ACHN (cell line): ENCODE measurements at places on chromosomes 11 and 22.

DNA sequence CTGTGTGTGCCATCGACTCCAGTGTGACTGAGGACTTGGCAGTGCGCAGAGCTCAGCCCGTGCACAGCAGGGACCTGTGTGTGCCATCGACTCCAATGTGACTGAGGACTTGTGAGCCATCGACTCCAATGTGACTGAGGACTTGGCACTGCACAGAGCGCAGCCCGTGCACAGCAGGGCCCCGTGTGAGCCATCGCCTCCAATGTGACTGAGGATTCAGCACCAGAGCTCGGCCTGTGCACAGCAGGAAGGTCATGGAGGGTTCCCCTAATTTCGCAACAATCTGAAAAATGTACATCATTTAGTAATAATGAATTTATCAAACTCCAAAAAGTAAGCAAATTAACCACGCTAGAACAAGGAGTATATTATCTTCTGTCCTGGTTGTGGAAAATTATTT lies 348.3 kb upstream of the B3GAT1 start:
- no peak for DNase-seq

- no peak for DNase-seq
Measured at GRCh38 chr11:13012056-13012661, 3.0 kb downstream of the RASSF10 start.

GRCh38 chr11:127073621-127074020 lies 73.1 kb upstream of the KIRREL3 start:
- no peak for DNase-seq

DNA sequence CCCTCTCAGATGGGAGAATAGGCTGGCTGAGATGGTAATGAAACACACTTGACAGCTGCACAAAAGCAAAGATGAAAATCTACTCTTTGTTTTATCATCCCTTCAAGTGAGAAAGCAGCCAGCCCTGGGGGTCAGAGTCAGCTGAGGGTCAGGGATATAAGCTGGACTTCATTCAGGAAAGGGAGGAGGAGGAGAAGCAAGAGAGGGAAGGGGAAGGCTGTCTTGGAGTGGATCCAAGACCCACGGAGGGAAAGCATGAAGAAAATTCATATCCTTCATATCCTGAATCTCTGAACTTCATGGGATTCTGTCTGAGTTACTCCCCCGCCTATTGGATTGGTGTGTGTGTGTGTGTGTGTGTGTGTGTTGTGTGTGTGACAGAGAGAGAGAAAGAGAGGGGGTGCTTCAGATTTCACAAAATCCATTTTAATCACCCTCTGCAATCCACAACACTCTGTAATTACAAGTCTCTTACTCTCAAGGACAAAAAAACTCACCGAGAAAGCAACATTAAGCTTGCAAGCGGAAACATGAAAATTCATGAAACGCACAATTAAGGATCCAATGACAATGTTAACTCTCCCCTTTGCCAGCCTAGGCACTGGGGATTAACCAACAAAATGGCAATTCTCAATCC lies 327.7 kb downstream of the TENM4 start:
- no peak for DNase-seq

DNA sequence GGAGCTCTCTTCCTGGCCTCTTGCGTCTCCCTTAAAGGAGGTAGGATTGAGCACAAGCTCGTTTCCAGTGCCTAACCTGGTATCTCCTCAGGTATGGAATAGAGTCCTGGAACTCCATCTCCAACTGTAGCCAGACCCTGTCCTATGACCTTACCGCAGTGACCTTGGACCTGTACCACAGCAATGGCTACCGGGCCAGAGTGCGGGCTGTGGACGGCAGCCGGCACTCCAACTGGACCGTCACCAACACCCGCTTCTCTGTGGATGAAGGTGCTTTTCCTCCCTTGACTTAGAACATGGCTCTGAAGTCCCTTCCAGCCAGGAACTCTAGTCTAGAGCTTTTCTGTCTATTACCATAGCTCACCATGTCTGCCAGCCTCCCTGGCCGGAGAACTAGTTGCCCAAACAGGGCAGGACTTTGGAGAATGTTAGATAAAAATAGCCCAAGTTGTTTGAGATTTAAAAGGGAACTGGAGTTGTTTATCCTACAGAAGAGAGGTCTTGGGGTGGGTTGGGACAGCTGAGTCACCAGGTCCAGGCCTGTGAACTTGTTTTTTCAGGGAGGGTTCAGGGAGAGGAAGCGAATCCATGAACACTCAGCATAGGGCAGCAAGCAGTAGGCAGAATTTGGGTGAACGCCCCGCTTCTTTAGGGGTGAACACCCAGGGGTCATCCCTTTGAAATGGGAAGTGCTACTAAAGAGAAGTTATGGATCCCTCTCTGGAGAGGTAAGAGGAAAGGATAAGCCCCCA lies 3.3 kb downstream of the IL10RA start:
- DNase-seq, result no peak

DNA sequence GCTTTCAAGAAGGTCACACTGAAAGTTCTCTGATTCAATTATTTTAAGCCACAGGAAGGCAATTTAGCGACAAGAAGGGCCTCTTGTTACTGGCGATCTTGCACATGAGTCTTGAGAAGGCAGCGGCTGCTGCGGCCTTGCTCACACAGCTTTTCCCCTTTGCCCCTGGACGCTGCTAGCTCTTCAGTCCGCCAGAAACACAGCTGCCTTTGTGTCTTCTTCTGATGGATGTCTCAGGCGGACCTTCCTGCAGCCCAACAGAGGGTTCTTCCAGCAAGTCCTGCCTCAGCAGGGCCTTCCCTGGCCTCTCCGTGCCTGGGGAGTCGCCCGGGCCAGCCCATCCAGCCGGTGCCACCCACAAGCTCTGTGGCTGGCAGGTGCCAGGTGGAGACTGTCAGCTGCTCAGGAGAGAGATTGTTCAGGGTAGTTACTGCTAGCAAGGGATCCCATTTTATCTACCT lies 59.4 kb downstream of the PKNOX2 start:
- no peak for DNase-seq

DNA sequence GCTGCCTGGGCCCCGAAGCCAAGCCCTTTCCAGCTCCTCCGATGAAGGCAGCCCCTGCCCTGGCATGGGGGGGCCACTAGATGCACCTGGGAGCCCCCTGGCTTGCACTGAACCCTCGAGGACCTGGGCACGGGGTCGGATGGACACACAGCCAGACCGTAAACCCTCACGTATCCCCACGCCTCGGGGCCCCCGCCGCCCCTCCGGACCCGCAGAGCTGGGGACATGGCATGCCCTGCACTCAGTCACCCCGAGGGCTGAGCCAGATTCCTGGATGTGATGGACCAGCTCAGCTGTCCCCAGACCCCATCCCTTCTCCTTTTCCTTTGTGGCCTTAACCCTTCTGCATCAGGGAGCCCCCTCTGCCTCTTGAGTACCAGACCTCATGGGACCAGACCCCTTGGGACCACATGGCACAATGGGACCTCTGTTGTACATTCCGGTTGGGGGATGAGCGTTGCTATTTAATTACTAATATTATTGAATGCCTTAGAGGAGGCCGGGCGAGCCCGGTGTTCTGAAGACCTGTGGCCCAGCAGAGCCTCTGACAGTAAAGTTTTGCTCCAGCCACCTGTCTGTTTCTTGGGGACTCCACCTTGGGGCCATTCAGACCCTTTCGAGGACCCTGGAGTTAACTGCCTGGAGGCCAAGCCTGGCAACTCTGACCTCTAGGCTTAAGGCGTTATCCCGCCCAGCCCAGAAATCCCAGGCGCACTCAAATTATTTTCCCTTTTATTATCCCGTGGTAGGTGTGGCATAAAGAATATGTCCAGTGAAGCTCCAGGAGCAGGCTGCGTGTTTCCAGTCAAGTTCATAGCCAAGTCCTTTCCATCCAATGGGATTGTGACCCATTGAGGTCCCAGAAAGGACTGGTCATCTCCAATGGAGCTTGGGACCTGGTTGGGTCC lies 3.0 kb downstream of the RASL10A start:
- no peak for DNase-seq

DNA sequence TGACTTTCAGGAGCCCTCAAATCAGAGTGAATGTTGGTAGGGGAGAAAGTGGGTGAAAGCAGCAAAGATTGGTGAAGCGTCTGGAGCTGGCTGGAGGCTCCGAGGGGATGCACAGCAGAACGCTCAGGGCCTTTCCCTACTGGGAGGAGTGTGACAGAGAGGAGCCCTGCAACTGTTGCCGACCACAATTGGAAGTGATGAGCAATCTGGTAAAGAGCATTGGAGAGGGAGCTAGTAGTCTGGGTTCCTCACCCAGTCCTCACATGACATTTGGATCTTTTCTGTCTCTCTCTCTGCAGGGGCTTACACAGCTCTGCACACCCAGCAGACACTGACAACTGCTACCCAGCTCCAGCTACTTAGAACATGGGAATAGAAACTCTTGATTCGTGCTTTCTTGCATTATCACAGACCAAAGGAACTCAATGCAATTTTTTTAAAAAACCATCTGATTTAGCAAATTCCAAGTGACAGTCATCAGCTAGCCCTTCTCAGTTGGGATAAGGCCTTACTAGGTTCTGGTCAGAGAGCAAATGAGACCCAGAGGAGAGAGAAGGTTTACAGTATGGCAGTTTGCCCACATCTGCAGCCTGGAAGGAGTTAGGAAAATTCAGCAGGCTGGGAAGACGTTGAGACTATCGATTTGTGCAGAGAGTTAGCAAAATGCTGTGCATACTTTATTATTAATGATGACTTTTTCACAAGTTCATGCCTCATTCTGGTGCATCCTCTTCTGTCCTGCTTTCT lies 278.0 kb upstream of the PLET1 start:
- DNase-seq, result no peak

DNA sequence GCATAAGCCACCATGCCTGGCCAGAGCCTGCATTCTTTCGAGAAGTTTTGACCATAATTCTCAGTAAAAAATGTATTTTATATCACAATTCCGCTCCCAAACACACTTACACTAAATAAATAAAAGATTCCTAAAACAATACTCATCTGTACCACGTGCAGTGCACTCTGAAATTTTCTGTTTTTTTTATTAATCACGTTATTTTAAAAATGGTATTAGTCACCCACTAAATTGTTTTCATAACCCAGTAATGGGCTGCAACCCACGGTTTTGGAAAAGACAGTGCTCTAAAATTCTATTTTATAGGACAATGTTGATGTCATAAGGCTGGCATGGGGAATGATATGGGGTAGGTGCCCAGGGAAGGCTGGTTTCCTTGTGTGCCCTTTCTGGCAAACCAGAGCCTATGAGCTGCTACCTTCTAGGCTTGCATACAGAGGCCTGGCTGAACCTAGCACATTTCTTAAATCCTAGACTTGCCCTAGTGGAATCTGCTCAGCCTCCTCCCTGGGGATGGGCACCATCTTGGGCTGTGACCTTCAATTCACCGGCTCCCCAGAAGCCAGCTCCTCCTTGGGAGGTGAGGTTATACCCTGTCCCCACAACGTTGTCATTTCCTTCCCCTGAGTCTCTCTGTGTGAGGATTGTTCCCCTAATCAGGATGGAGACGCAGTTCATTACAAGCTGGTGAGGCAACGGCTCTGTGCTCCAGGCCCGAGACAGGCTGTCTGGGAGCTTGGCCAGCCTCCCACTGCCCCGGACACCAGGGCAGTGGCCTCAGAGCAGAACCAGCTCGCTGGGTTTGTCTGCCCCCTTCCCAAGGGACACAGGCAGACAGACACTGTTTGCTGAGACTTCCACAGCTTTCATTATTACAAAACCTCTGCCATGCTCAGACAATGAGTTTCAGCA lies 116.5 kb upstream of the NAV2 start:
- DNase-seq, result no peak

- DNase-seq, result no peak
Measured at GRCh38 chr11:2709429-2709828, 9.6 kb upstream of the KCNQ1OT1 start.

DNA sequence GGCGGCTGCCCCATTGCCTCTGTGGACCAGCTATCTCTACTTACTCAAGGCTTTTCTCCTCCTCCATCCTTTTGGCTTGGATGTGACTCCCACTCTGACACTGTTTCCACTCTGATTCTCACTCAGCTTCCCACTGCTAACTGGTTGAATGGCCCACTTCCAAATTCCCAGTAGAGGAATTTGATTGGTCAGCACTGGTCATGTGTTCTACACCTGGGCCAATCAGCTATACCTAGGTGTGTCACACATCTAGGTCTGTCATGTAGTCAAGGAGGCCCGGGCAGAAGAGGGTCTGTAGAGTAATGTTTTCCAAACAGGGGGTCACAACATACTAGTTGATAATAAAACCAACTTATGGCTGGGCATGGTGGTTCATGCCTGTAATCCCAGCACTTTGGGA lies 53.3 kb downstream of the TPBGL start:
- DNase-seq, result no peak

GRCh38 chr11:110190885-110191284 lies 97.7 kb downstream of the ZC3H12C start:
- no peak for DNase-seq

DNA sequence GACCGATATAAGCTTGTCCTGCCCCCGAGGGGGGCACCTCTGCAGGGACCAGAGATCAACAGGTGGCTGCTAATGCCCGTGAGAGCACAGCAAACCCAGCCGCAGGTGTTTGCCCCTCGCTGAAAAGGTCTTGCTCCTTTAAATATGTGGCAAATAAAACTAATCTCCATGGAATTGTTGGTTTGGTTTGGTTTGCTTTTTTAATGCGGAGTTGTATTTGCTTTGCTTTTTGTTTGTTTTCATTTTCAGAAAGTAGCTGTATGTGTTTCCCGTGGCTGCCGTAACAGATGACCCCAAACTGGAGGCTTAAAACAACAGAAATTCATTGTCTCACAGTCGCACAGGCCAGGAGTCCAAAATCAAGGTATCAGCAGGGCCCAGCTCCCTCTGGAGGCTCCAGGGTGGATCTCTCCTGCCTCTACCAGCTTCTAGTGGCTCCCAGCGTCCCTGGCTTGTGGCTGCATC lies 93.0 kb downstream of the CELSR1 start:
- no peak for DNase-seq

- peak; percentile 99 for DNase-seq
Measured at GRCh38 chr11:64778473-64779298, at the start of gene SF1. Gene SF1 (minus strand): TSS chr11:64778542. CDS start chr11:64778392, 150 bp downstream.

GRCh38 chr11:79436919-79437277 lies 3.9 kb downstream of the TENM4 start:
- DNase-seq, result no peak

GRCh38 chr11:113538451-113539412 lies 63.5 kb upstream of the DRD2 start:
- no peak for DNase-seq

DNA sequence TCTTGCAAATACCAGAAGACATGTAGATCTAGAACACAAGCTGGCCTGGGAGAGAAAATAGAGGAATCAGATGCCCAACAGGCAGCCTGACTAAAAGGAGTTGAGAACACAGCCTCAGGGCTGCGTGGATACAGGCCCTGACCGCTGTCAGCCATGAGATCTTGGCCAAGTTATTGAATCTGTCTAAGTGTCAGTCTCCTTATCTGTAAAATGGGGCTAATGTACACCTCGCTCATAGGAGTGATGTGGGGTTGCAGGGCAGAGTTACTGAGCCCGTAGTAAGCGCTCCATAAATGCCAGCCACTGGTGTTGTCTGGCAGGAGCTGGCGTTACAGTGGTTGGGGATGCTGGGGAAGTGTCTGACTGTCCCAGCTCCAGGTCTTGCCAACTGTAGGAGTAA lies 38.4 kb upstream of the TPBGL start:
- DNase-seq, result no peak

DNA sequence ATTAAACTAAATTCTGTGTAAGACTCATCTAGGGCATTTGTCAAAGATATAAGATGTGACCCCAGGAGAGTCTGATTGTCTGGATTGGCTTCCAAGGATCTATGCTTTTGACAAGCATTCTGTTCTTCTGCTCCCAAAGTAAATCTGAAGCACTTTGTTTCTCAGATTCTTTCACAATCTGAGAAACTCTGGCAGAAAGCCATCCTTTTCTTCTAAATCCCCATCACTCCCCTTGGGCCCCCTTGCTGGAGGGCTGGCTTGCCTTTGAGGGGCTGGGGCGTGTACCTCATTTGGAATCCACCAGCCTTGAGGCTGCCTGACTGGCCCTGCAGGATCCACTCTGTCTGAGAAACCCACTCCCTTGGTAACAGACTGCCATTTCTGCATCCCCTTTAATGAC lies 173.5 kb upstream of the CTSC start:
- DNase-seq, result no peak
